ENCODE measurements at places on chromosomes 6 and 20. TPM values are rescaled to one million over a fixed set of nuclear protein-coding genes. Genes with fewer than 3 reads are reported as not detected.

DNA sequence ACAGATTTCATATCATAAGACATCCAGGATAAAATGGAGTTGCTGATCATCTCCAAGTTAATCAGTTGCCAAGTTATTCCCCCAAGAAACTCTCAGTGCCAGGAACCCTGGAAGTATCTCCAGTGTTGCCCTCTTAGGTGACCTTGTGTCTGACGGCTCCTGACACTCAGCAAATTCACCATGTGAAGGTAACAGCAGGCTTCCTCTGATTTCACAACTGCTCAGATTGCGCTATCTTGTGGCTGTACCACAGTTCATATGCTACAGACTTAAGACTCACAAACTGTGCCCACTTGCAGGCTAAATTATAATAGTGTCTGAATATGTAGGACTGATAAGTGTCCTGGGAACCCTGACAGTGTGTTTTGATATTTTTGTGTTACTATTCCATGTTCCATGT is 186.6 kb upstream of the OPRM1 start:
- no peak overlapping the region for H3K4me3 ChIP-seq
- no peak overlapping the region for H3K27ac ChIP-seq
- H3K36me3 ChIP-seq: no peaks in the 10 kb centered on the region
- no peaks in the 10 kb centered on the region for H3K27me3 ChIP-seq
- no peaks in the 10 kb centered on the region for H3K4me1 ChIP-seq
- DNase-seq: no peak

Gene YTHDF1
- total RNA-seq: 55.7 TPM

- H3K27ac ChIP-seq: no peak overlapping the region
- no peak overlapping the region for H3K4me3 ChIP-seq
- peaks cover 8% of the 10 kb centered on the region for H3K4me1 ChIP-seq
- no peaks in the 10 kb centered on the region for H3K27me3 ChIP-seq
These were observed 4.4 kb upstream of the PYGB start for GRCh38 chr20:25243416-25243979.

Gene KIAA1755
- 9.6 TPM for total RNA-seq

Gene SLC17A3
- total RNA-seq: not detected
